ENCODE measurements at places on chromosomes 1 and 21. TPM values are rescaled to one million over a fixed set of nuclear protein-coding genes. Genes with fewer than 3 reads are reported as not detected.

DNA sequence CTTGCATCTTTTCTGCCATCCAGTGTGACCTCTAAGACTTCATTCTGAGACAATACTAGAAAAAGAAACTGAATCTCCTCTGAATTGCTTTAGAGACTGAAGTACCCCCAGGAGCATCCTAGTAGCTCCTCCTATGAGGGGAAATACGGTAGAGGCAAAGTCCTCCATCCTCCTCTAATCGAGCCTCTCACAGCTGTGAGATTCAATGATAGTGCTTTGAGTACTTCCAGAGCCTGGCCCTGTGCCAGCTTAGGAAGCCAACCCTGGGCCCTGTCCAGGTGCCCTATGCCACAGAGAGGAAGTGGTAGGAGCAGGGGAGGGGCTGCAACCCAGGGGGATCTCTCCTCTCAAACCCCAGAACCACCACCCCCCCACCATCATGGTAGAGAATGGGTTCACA is 10.7 kb downstream of the RORC start:
- peaks cover 57% of the 10 kb centered on the region for H3K4me1 ChIP-seq
- no peaks in the 10 kb centered on the region for H3K36me3 ChIP-seq
- H3K27ac ChIP-seq = peak overlapping the region; percentile 56
- no peaks in the 10 kb centered on the region for H3K27me3 ChIP-seq

DNA sequence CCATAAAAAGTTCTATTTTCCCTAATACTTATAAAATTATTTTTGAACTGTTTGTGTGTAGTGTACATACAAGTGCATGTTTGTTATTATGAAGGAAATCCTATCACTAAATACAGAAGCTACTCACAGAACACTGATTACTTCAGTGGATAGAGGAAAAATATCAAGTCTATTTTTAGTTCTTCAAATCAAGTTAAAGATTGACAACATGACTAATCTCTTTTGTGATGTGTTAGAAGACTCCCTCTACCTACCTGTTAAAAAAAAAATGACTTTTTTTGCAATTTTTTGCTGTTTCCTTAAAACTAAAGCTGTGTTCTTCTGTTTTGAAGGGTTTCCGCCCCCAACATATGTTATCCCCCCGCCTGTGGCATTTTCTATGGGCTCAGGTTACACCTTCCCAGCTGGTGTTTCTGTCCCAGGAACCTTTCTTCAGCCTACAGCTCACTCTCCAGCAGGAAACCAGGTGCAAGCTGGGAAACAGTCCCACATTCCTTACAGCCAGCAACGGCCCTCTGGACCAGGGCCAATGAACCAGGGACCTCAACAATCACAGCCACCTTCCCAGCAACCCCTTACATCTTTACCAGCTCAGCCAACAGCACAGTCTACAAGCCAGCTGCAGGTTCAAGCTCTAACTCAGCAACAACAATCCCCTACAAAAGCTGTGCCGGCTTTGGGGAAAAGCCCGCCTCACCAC is 45.5 kb downstream of the NCF2 start:
- H3K27me3 ChIP-seq = no peaks in the 10 kb centered on the region
- no peak overlapping the region for H3K4me3 ChIP-seq
- no peaks in the 10 kb centered on the region for H3K4me1 ChIP-seq
- H3K27ac ChIP-seq = no peak overlapping the region
- DNase-seq = no peak

Gene MPL
- not detected for polyA plus RNA-seq

Gene STRIP1
- 23.3 TPM for polyA plus RNA-seq

- no peak overlapping the region for H3K4me3 ChIP-seq
- no peak overlapping the region for H3K27ac ChIP-seq
- H3K36me3 ChIP-seq = no peaks in the 10 kb centered on the region
- no peaks in the 10 kb centered on the region for H3K27me3 ChIP-seq
- no peaks in the 10 kb centered on the region for H3K4me1 ChIP-seq
- DNase-seq = no peak
Measured at GRCh38 chr1:61378494-61379180, 296.3 kb downstream of the NFIA start.

Measured in CD4-positive, CD25-positive, alpha-beta regulatory T cell (primary cell).